ENCODE measurements at places on chromosomes 12 and 14. TPM values are rescaled to one million over a fixed set of nuclear protein-coding genes. Genes with fewer than 3 reads are reported as not detected.

DNA sequence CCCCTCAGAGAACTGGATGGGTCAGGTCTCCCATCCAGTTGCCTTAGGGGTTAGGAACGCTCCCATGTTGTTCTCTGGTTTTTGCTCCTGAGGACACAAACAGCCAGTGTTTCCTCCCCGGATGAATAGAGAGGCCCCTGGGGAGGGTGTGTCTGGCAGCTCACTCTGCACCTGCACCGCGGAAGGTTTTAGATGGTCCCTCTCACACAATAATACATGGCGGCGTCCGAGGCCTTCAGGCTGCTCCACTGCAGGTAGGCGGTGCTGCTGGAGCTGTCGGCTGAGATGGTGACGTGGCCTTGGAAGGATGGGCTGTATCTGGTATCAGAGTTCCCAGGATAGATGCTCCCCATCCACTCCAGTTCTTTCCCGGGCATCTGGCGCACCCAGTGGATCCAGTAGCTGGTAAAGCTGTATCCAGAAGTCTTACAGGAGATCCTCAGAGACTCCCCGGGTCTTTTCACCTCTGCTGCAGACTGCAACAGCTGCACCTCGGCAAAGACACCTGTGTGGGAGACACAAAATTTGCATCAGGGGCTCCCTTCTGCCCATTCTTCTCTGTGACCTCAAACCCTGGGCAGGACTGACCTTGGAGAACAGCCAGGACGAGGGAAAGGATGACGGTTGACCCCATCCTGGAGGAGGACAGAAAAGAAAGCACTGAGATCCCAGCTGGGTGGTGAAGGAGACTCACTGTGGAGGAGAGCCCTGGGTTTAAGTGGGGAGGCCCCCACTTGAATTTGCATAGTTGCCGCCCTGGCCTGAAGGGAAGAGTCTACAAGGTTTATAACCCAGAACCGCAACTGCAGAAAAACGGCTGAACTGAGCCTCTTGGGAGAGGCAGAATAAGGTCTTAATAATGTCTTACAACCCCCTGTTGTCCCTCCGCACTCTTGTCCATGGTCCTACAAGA, 1324.8 kb downstream of the TMEM121 start:
- DNase-seq, result no peak

- no peak for DNase-seq
Measured at GRCh38 chr14:61468063-61468825, 146.9 kb downstream of the PRKCH start.

- no peak for DNase-seq
Measured at GRCh38 chr14:63909984-63910383, 57.2 kb downstream of the SYNE2 start.

- DNase-seq, result no peak
Measured at GRCh38 chr12:109655578-109655977, 58.0 kb upstream of the FAM222A start.

DNA sequence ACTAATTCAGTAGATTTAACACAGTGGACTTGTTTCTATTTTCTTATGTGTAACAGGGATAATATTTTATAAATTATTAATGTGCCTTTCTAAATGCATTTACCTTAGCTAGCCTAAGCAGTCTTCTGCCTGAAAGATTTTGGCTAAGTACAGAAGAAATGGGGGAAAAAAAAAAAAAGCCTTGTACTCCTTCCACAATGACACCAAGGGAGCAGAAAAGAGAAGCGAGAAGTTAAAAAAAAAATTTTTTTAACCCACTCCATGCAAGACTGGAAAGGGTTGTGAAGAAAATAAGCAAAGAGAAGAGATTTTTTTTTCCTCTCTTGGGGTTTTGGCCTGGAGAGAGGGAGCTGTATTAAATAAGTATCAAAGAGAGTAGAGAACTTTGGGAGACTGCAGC, 28.7 kb downstream of the NELL2 start:
- no peak for DNase-seq

Gene TAS2R42
- total RNA-seq, result not detected

DNA sequence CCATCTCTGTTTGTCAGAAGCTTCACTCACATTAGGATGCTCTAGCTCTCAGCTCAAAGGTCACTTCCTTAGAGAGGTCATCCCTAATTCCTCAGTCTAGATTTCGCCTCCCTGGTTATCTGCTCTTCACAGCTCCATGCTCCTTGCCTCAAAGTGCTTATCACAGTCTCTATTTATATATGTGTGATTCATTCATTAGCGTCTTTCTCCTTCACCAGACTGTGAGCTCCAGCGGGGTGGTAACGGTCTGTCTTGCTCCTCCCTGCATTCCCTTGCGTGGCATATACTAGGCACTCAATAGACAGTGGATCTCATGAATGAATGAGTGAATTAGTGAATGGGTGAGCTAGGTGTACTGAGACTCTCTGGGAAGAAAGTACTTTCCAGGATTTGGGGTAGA, 6.9 kb downstream of the SYNDIG1L start:
- DNase-seq, result no peak

DNA sequence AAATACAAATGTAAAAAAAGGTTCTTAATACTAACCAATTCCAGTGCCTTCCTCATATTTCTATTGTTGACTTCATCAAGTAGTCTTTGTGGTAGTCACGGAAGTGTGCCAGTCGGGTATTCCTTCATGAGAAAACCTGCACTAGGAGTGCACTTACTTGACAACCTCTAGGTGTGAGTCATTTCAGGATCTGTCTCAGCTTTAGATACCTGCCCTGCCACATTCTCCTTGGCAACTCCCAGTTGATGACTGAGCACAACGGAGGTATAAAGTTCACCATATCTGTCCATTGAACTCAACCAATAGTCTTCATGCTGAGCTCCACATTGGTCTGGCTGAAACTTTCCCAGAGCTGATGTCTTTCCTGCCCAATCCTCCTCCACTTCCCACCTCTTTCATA, 215.7 kb downstream of the SYT10 start:
- DNase-seq, result no peak

GRCh38 chr14:91371011-91371989, 46.3 kb downstream of the CCDC88C start:
- DNase-seq, result no peak

Gene INSM2
- not detected for total RNA-seq

GRCh38 chr12:56687223-56688128, 608 bp downstream of the PTGES3 start:
- no peak for DNase-seq

Gene SLC10A1
- 0.17 TPM for total RNA-seq

Gene KRT78
- not detected for total RNA-seq

DNA sequence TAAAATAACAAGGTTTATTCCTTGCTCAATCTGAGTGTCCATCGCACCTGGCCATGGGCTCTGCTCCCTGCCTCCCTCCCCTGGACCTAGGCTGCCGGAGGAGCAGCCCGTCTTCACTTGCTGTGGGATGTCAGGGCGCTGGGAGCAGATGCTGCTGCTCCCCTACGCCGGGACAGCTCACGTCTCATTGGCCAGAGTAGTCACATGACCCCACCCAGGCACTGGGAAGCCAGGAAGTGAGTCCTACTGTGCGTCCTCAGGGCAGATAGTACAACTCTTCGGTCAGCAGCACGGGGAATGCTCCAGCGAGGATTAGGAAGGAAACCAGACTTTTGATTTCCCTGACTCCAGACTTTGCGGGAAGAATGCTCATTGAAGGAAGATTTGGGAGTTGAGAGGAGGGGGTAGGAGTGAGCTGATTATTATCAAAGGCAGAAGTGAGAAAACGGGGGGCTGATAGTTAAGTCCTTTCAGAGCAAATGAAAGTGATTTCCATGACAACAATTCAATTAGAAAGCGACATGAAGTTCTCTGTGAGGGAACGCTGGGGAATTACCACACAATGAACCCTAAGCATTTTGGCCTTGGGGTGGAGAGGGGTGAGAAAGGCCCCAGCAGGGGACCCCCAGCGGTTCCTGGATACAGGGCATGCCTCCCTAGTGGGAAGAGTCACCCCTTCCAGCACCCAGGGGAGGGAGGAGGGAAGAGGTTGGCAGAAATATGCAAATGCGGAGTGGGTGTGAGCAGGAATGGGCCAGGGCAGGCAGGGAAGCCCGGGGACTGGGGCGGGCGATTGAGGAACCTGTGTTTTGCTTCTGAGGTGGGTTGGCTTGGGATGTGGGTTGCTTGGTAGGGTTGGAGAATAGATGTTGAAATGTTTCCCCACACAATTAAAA, 215.5 kb downstream of the AACS start:
- no peak for DNase-seq

DNA sequence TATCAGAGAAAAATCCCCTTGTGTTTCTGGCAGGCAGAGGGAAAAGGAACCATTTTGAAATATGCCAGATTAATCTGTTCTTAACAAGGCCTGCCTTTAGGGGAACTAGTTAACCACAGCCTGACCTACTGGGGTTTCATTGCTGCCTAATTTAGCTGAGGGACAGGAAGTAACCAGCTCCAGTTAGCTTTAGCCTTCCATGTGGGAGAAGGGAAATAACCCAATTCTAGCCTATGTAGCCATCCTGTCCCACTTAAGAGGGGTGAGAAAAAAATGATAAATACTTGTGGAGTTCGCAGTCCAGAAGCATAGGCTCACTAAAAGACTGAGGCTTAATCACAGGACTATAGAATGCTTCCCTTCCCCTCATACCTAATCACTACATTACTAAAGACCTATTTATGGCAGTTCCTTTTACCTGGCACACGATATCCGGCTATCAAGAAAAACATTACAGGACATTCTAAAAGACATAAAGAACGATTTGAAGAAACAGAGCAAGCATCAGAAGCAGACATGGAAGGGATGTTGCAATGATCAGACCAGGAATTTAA, 22.8 kb downstream of the COX8C start:
- DNase-seq, result no peak

DNA sequence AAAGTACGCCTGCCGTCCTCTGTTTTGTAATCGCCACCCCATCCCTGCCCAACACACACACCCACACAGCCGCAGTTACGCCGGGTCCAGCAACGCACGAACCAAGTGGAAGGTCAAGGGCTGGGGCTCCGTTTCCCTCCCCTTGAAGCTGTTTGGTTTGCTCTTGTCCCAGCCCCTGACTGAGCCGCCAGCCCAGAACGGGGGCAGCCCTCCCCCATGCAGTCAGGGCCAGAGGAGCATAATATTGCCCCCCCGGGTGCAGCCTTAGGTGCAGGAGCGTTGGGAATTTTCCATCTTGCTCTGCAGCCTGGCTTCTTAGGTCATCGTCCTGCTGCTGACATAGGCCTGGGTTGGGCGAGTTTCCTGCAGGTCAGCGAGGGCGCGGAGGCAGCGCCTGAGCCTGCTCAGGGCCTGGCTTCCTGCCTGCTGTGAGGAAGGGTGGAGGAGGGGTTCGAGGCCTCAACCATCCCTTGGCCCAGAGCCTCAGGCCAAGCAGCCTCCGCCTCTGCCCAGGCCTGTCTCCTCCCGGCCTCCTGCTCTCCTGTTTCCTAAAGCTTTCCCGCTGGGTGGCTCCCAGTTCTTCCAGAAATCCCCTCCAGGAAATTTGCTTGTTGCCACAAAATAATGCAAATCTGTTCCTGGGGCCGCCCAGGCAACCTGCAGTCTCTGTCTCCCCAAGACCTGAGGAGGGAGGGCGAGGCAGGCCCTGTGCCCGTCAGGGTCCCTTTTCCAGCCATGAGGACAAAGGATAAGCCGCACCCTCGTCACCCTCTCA, 44.5 kb downstream of the PSMA6 start:
- DNase-seq, result peak; percentile 88

Gene OR10A7
- not detected for total RNA-seq

DNA sequence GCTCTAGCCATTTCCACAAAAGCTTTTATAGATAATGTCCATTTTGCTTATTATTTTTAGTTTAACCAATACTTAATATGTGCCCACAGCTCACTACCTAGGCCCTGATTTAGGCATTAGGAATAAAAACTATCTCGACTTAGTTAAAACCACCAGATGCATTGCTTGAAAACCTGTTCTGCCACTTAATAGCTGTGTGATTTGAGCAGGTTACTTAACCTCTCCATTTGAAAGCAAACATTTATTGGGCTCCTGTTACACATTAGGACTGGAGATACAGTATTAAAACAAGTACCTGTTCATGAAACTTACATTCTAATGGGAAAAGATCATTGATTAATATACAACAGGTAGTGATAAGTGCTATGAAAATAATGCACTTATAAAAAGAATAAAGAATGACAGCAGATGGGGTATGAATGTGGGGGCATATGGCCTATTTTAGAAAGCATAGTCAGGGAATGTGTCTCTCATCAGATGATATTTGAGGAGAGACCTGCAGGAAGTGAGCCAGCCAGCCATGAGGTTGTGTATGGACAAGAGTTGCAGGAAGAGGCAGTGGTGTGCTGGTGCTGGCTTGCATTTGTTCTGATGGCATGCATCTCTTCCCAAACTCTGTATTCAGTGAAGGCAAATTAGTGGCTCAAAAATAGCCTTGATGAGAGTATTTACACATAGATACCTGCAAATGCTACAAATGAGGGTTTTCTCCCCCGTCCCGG, 34.3 kb downstream of the NOPCHAP1 start:
- DNase-seq, result no peak

DNA sequence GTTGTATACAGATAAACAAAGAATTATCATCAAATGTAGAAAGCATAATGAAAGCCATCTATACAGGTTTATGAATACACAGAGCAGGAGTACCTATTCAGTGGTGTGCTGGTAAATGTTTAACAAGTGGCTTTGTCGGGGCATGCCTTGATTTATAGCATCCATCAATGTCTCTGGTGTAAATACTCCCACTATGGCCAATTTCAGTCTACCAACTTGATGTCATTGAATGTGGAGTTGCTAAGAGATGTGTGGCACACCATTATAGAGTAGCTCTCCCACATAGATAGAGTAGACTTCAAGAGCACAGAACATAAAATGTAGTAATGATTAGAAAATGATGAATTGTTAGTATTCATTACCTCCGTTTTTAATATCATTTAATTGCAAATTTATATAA, 9.3 kb downstream of the GRIP1 start:
- DNase-seq, result no peak

GRCh38 chr14:94775871-94776210, 5.9 kb upstream of the GSC start:
- peak; percentile 46 for DNase-seq

DNA sequence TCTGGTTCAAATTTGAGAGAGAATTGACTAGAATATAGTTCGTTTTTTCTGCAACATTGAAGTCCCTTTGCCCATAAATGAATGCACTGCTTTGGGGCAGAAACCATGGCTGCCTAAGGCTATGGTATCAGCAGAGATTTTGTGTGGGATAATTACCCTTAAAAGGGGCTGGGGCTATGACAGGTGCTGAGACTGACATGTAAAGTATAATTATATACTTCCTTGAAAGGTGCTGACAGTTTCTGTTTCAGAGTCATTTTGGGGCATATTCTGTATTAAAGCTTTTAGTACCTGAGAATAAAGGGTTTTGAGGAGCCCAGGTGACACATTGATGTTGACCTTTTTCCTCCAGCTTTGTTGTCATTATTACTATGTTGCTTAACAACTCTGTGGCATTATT, 150.3 kb upstream of the PTPRQ start:
- DNase-seq, result no peak

- DNase-seq, result no peak
Measured at GRCh38 chr14:60178164-60178563, 13.0 kb upstream of the DHRS7 start.

Data from NCI-H460 (cell line).